Occipital lobe (tissue), 3 donors: ENCODE measurements at places on chromosomes 12 and 14. TPM values are rescaled to one million over a fixed set of nuclear protein-coding genes. Genes with fewer than 3 reads are reported as not detected.
A peak's percentile ranks its signal among the peaks of the same experiment; 100 is the strongest.

PPP2R5C gene
- total RNA-seq: 166 TPM

PRPH gene
- not detected for total RNA-seq

- no peak for DNase-seq
Measured at GRCh38 chr14:64502887-64503433, 678 bp downstream of the ZBTB25 start.

GRCh38 chr12:46449856-46450255, 77.3 kb upstream of the SLC38A2 start:
- DNase-seq: no peak

GRCh38 chr14:91078095-91078737, 17.8 kb upstream of the RPS6KA5 start:
- no peak for DNase-seq

DNA sequence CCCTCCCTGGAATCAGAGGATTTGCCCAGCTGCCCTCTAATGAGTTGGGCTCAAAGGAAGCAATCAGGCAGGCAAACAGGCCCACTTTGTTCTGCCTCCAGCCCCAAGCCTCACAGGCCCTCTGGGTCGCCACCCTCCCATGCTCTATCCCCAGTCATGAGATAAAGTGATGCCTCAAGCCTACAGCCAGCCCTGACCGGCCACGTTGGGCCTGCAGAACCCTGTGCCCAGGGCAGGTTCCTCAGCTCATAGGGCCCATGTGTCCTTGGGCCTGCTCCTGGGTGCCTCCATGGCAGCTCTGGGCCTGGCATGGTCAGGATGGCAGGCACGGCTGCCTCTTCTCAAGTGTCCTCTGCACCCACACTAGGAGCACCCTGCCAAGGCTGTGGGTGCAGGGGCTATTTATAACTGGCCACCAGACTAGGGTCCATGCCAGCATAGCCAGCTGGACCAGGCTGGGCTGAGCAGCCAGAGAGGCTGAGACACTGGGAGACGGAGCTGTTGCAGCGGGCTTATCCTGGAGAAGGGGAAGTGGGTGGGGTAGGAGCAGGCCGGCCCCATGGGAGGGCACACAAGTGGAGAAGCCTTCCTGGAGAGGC, 20.2 kb downstream of the HDAC7 start:
- DNase-seq: peak; percentile 52

TAS2R13 gene
- total RNA-seq: 8.3 TPM

IGF1 gene
- total RNA-seq: 5.5 TPM

- DNase-seq: no peak
Measured at GRCh38 chr14:24874514-24875202, 175.3 kb downstream of the STXBP6 start.

- no peak for DNase-seq
Measured at GRCh38 chr14:33052943-33053342, 114.3 kb downstream of the NPAS3 start.

RNASE3 gene
- total RNA-seq: not detected

DNA sequence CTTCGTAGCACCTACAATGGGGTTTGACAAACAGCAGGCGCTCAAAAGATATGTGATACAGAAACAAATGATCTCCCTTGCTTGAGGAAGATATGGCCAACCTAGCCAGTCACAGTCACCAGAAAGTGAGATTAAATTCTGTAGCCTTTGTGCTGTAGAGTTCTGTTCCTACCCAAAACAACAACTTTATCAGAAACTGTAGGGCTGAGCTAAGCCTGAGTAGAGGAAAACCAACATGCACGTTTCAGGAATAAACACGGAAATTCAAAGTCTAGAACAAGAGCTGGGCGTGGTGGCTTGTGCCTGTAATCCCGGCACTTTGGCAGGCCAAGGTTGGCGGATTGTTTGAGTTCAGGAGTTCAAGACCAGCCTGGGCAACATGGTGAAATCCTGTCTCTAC, 23.0 kb downstream of the AICDA start:
- DNase-seq: no peak

- no peak for DNase-seq
Measured at GRCh38 chr12:25494926-25495325, 58.2 kb downstream of the LMNTD1 start.

HOXC5 gene
- total RNA-seq: not detected

GRCh38 chr12:32400866-32401265, 1.5 kb downstream of the FGD4 start:
- DNase-seq: no peak

DNA sequence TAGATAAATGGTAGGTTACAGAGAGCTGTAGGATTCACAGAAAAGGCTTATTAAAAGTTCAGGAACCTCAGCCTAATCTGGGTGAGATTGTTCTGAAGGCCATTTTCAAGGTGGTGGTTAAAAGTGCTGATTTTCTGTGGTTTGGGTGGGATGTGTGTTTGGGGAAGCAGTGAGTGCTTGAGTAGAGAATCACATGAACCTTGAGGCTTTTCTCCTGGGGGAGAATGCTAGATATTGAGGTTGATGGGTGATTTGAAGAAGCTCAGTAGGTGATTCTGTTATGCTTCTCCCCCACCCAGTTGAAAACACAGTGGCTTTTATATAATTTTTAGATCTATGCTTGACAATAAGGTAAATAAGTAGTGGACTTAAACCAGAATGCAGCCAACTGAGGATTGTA, 420.9 kb downstream of the PCNX1 start:
- no peak for DNase-seq

DNA sequence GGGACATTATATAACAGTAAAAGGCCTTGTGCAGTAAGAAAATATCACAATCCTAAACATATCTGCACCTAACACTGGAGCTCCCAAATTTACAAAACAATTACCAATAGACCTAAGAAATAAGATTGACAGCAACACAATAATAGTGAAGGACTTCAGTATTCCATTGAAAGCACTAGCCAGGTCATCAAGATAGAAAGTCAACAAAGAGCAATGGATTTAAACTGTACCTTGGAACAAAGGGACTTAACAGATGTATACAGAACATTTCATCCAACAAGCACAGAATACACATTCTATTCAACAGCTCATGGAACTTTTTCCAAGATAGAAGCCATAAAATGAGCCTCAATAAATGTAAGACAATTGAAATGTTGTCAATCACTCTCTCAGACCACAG, 209.5 kb upstream of the ARHGAP5 start:
- no peak for DNase-seq
